ENCODE measurements at places on chromosomes 12 and 14.
A peak's percentile ranks its signal among the peaks of the same experiment; 100 is the strongest.

GRCh38 chr12:31220633-31221550 lies 105.1 kb downstream of the SINHCAF start:
- H3K4me3 ChIP-seq: no peak overlapping the region
- H3K36me3 ChIP-seq: no peaks in the 10 kb centered on the region
- no peaks in the 10 kb centered on the region for H3K4me1 ChIP-seq
- H3K27me3 ChIP-seq: peaks cover 4% of the 10 kb centered on the region

- no peaks in the 10 kb centered on the region for H3K27me3 ChIP-seq
- DNase-seq: no peak
- no peaks in the 10 kb centered on the region for H3K4me1 ChIP-seq
- no peak overlapping the region for H3K4me3 ChIP-seq
Measured at GRCh38 chr14:77344377-77344996, 23.7 kb downstream of the GSTZ1 start.

DNA sequence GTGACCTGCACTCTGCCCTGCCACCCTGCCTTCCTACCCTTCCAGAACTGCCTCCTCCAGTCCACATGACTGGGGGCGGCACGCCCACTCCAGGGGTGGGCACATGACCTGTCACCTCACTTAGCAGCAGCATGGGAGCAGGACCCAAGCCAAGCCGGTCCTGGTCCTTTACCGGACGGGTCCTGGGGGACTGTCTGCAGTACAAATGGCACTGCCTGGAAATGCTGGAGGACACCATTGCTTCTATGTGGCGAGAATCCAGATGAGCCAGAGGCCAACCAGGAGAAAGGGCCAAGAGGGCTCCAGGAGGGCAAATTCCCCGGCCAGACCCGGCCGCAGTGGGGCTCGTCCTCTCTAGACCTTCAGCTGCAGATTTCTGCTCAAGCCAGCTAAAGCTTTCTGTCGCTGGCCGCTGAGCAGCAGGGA lies 33.1 kb downstream of the ITPK1 start:
- H3K27me3 ChIP-seq: no peaks in the 10 kb centered on the region
- no peak overlapping the region for H3K4me3 ChIP-seq
- peaks cover 87% of the 10 kb centered on the region for H3K4me1 ChIP-seq

GRCh38 chr14:94041551-94042346 lies 15.6 kb downstream of the OTUB2 start:
- no peak for DNase-seq
- H3K4me1 ChIP-seq: peaks cover 10% of the 10 kb centered on the region
- H3K27me3 ChIP-seq: peaks cover under 1% of the 10 kb centered on the region
- H3K36me3 ChIP-seq: peaks cover 12% of the 10 kb centered on the region
- H3K27ac ChIP-seq: no peak overlapping the region
- H3K4me3 ChIP-seq: no peak overlapping the region

- no peaks in the 10 kb centered on the region for H3K4me1 ChIP-seq
- no peak for DNase-seq
- peaks cover 4% of the 10 kb centered on the region for H3K27me3 ChIP-seq
- no peaks in the 10 kb centered on the region for H3K36me3 ChIP-seq
- no peak overlapping the region for H3K27ac ChIP-seq
Measured at GRCh38 chr14:52876311-52876710, 74.5 kb downstream of the FERMT2 start.

- H3K4me3 ChIP-seq: no peak overlapping the region
- H3K27me3 ChIP-seq: no peaks in the 10 kb centered on the region
- H3K4me1 ChIP-seq: no peaks in the 10 kb centered on the region
- no peak for DNase-seq
- H3K36me3 ChIP-seq: peaks cover 41% of the 10 kb centered on the region
- no peak overlapping the region for H3K27ac ChIP-seq
Measured at GRCh38 chr12:119850330-119850729, 26.8 kb downstream of the CIT start.

GRCh38 chr14:60197629-60198303 lies 32.6 kb upstream of the DHRS7 start:
- H3K4me1 ChIP-seq: peaks cover 7% of the 10 kb centered on the region
- H3K27me3 ChIP-seq: peaks cover 13% of the 10 kb centered on the region
- no peak overlapping the region for H3K27ac ChIP-seq
- H3K36me3 ChIP-seq: peaks cover 2% of the 10 kb centered on the region

- H3K4me3 ChIP-seq: peak overlapping the region; percentile 82
- H3K4me1 ChIP-seq: peaks cover 39% of the 10 kb centered on the region
- peak; percentile 62 for DNase-seq
- peak overlapping the region; percentile 98 for H3K27ac ChIP-seq
- H3K27me3 ChIP-seq: no peaks in the 10 kb centered on the region
Measured at GRCh38 chr12:79934281-79935020, 446 bp downstream of the PPP1R12A start.

DNA sequence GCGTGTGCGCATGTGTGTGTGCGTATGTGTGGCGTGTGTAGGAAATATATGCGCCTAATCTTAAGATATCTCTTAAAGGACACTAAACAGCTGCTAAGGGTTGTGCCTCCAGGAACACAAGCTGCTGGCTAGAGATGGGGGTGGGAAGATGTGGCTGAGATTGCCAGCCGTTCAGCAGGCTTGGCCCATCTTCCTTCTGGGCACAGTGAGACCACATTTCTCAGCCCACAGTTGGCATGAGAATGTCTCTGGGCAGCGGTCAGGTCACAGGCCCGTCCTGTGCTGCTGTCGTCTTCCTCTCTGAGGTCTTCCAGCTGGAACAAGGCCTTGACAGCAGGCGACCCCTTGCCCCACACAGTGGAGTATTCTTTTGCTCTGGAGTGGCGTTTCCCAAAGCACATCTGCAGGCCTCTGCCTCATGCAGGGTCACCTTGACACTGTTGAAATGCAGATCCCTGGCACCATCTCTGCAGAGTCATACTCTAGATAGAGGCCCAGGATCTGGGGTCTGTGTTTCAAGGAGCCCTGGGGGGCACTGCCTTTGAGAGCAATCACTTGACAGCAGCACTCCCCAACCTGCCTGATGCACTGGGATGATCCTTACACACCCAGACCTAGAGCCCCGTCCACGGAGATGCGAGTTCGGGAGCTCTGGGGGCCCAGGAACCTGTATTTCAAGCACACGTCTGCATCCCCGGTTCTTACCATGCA lies 335.5 kb upstream of the SFSWAP start:
- H3K36me3 ChIP-seq: no peaks in the 10 kb centered on the region
- no peaks in the 10 kb centered on the region for H3K27me3 ChIP-seq
- H3K27ac ChIP-seq: no peak overlapping the region
- H3K4me3 ChIP-seq: no peak overlapping the region
- DNase-seq: no peak
- H3K4me1 ChIP-seq: no peaks in the 10 kb centered on the region

DNA sequence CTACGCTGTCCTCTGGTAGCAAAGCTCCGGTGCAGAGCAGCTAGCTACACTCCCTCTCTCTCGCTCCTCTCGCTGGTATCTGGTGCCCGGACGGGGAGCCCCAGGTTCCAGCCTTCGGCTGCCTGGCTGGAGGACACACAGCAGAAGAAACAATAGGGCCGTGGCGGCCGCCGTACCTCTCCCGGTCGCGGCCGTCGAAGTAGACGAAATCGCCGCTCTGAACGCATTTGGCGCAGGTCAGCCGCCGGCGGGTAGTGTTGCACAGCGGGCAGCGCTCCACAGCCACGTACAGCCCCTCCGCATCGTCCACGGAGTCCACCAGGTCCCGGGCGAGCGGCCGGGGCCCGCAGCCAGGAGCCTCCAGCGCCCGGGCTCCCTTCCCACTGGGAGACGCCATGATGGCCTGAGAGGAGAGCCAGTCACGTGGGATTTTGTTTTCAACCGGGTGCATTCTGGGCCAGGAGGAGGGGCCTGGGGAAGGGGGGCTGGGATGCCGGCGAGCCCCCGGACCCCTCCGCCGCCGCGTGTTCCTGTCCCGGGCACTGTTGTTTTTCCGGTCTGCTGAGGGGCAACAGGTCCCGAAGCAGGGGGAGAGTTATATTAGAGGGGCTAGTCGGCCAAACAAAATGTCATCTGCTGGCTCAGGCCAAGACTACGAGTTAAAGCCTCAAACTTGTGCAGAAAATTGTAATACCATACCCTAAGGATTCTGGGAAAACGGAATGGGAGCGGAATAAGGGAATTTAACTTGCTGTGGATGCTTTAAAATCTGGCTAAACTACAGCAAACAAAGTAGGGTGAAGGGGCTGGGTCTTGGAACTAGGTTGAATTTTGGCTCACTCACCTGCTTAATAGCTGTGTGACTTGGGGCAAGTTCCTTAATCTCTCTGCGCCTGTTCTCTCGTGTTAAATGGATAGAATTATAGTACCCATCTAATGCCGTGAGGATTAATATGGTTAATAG lies at the start of gene ATG14:
Gene ATG14, minus strand, starts transcription at position 405 of the 964 bp plus-strand sequence. Its CDS starts 8 bp downstream, at position 397.
- peaks cover 5% of the 10 kb centered on the region for H3K27me3 ChIP-seq
- H3K27ac ChIP-seq: peak within 1 kb of the TSS; percentile 71
- H3K36me3 ChIP-seq: no peaks in the 10 kb centered on the region
- peak; percentile 86 for DNase-seq
